Neural progenitor cell (in vitro differentiated cells): ENCODE measurements at places on chromosomes 16 and 17. TPM values are rescaled to one million over a fixed set of nuclear protein-coding genes. Genes with fewer than 3 reads are reported as not detected.
A peak's percentile ranks its signal among the peaks of the same experiment; 100 is the strongest.

DNA sequence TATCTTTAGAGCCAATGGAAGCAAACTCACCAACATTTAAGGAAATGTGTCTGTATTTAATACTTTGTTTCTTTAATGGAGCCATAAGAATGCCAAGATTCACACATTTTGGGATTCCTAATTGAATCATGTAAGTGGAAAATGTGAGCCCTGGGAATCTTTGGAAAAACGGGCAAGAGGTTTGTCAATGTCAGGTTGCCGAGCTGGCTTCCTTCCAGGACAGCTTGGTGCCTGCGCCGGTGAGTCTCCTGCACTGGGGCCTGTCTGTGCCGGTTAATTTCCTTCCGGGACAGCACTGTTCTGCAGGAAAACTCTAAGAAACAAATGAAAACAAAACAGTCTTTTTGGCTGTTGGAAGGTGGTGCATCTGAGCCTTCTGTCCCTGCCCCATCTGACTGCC, 210.6 kb downstream of the HAPSTR1 start:
- no peaks in the 10 kb centered on the region for H3K27me3 ChIP-seq
- no peaks in the 10 kb centered on the region for H3K36me3 ChIP-seq
- DNase-seq: no peak
- H3K4me1 ChIP-seq: no peaks in the 10 kb centered on the region
- no peak overlapping the region for H3K27ac ChIP-seq

DNA sequence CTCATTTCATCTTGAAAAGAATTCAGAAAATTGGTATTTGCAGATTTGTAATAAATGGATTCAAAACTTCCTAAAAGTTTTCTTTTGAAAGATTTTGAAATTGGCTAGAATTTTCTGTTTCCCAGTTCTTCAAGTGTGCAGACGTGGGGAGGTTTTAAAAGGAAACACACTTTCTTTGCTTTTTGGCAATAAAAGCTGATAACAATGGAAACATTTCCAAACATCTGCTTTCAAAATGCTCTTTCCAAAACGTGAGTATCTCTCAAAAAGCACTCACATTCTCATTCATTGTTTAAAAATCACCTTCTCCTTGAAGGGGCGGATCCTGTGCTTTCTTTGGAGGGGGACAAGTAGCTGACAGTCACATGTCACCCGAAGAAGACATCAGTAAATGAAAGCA, 8.6 kb upstream of the GSG1L start:
- H3K36me3 ChIP-seq: no peaks in the 10 kb centered on the region
- no peak overlapping the region for H3K27ac ChIP-seq
- peaks cover 10% of the 10 kb centered on the region for H3K27me3 ChIP-seq
- no peak overlapping the region for H3K4me3 ChIP-seq

- H3K36me3 ChIP-seq: no peaks in the 10 kb centered on the region
- no peaks in the 10 kb centered on the region for H3K27me3 ChIP-seq
- no peak for DNase-seq
Observed at GRCh38 chr17:39943702-39944392, 16.3 kb downstream of the LRRC3C start.

GRCh38 chr16:75377729-75378386, 55.4 kb downstream of the CFDP1 start:
- no peaks in the 10 kb centered on the region for H3K36me3 ChIP-seq
- no peak overlapping the region for H3K4me3 ChIP-seq
- no peak overlapping the region for H3K27ac ChIP-seq
- DNase-seq: peak; percentile 83
- peaks cover 12% of the 10 kb centered on the region for H3K4me1 ChIP-seq
- no peaks in the 10 kb centered on the region for H3K27me3 ChIP-seq

Gene ADAD2
- total RNA-seq: not detected in 2 replicates

GRCh38 chr16:68737046-68737729, at the start of gene CDH1:
CDH1 (plus strand) TSS chr16:68737292; CDS start chr16:68737416, 124 bp downstream.
- peak within 1 kb of the TSS; percentile 58 for H3K4me3 ChIP-seq
- no peaks in the 10 kb centered on the region for H3K36me3 ChIP-seq
- H3K27ac ChIP-seq: no peak within 1 kb of the TSS
- peaks cover 29% of the 10 kb centered on the region for H3K27me3 ChIP-seq

Gene OR1A1
- total RNA-seq: not detected in 2 replicates

Gene DNAAF1
- total RNA-seq: 0.11 and 0.12 TPM in 2 replicates

GRCh38 chr17:53134548-53134947, 688.2 kb upstream of the KIF2B start:
- no peaks in the 10 kb centered on the region for H3K4me1 ChIP-seq
- no peaks in the 10 kb centered on the region for H3K36me3 ChIP-seq
- H3K27me3 ChIP-seq: no peaks in the 10 kb centered on the region
- no peak overlapping the region for H3K27ac ChIP-seq

- no peaks in the 10 kb centered on the region for H3K36me3 ChIP-seq
- peak; percentile 43 for DNase-seq
- H3K4me3 ChIP-seq: peak overlapping the region; percentile 71
- peaks cover 24% of the 10 kb centered on the region for H3K4me1 ChIP-seq
- no peak overlapping the region for H3K27ac ChIP-seq
Observed at GRCh38 chr16:57801809-57802340, 416 bp downstream of the KIFC3 start.

DNA sequence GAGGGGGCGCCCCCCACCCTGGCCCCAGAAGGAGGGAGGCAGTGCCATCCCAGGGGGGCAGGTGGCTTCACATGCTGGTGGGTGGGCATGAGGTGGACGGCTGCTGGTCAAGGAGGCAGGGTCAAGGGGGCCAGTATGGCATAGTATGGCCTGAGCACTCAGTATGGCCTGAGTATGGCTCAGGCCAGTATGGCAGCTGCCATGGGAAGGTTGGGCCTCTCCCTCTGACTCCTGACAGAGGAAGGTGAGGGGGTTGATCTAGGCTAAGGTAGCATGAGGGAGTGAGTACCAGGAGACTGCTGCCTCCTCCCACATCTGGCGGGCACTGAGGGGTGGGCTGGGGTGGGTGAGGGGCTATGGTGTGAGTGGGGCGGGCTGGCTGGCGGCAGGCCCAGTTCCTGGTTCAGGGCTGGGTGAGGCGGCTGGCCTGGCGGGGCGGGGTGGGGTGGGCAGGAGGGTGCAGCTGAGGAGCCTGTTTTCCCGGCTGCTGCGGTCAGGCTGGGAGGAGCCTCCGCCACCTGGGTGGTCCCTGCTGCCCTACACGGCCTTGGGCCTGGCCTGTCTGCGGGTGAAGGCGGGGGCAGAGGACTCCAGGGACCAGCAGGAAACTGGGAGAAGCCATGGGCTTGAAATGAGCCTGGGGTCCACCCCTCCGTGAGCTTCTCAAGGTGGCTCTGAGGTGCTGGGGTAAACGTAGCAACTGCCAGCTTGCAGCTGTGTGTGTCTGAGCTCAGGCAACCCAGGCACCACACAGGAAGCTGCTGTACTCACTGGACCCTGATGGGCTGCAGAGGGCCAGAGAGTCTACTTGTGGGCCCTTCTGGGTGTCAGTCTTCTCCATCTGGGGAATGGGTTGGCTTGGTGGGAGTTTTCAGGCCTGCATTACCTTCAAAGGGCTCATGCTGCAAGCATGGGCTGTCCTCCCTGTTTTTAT, 57.0 kb downstream of the RAI1 start:
- peak; percentile 63 for DNase-seq
- H3K27me3 ChIP-seq: peaks cover 11% of the 10 kb centered on the region
- H3K27ac ChIP-seq: no peak overlapping the region
- H3K4me1 ChIP-seq: peaks cover 43% of the 10 kb centered on the region

DNA sequence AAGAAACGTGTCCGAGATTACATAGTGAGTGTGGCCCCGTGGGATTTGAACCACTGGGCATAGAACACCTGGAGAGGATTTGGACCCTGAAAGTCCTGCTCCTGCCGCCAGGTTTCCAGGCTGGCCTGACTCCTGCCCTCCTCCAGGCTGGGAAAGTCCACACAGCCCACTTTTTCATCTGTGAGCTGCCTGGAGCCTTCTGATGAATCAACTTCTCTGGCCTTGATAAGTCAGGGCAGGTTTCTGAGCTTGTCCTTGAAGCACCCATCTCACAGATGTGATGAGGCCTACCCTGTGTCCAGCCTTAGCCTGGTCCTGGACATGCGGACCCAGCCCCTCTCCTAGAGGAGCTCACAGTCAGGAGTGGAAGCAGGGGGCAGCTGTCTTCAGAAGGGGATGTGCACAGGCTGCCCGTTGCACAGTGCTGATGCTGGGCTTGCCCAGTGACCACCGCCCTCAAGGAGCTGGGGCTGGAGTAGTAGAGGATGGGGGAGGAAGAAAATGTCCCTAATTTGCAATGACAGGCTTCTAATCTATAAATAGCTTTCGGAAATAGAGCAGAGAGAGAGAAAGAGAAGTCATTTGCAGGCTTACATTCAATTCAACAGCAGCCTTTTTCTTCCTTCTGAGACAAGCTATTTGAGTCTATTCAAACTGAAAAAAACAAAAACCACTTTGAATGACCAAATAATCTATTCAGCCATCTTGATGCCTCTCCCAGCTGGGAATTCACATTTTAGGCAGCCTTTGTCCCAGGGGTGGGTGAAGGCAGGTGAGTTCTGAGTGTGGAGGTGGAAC, 73.5 kb upstream of the DNAJA2 start:
- H3K4me3 ChIP-seq: no peak overlapping the region
- H3K27ac ChIP-seq: no peak overlapping the region
- H3K27me3 ChIP-seq: no peaks in the 10 kb centered on the region

DNA sequence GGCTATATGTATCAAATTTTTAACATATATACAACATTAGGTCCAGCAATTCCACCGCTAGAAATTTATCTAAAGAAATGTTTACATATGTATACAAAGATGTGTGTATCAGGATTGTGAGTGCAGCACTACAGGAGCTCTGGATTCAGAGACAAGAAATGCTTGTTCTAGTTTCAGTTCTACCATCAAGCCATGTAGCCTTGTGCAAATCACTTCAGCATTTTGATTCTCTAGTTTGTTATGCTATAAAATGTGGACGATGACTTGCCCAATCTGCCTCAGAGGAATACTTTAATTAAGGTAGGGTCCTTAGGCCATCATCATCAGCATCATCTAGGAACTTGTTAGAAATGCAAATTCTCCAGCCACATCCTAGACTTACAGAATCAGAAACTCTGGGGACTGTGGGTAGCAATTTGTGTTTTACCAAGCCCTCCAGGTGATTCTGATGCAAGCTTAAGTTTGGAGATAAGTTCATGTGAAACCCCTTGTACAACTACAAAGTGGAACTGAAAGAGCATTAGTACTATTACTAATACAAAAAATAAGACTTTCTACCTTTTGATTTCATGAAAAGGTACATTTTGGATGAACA, 131.2 kb upstream of the CORO6 start:
- H3K36me3 ChIP-seq: no peaks in the 10 kb centered on the region
- peaks cover 1% of the 10 kb centered on the region for H3K27me3 ChIP-seq
- no peak for DNase-seq
- H3K4me3 ChIP-seq: no peak overlapping the region
- no peaks in the 10 kb centered on the region for H3K4me1 ChIP-seq

Gene SGCA
- total RNA-seq: 1.5 TPM in 1 of 2 replicates, not detected in the other

Gene GALR2
- not detected in 2 replicates for total RNA-seq

Gene CCL23
- not detected in 2 replicates for total RNA-seq

Gene ZNF423
- 21.9 and 42.3 TPM in 2 replicates for total RNA-seq

GRCh38 chr16:15398618-15399316, 3.2 kb downstream of the MPV17L start:
- no peaks in the 10 kb centered on the region for H3K36me3 ChIP-seq
- DNase-seq: no peak
- no peak overlapping the region for H3K4me3 ChIP-seq
- H3K4me1 ChIP-seq: no peaks in the 10 kb centered on the region
- H3K27me3 ChIP-seq: peaks cover 13% of the 10 kb centered on the region

DNA sequence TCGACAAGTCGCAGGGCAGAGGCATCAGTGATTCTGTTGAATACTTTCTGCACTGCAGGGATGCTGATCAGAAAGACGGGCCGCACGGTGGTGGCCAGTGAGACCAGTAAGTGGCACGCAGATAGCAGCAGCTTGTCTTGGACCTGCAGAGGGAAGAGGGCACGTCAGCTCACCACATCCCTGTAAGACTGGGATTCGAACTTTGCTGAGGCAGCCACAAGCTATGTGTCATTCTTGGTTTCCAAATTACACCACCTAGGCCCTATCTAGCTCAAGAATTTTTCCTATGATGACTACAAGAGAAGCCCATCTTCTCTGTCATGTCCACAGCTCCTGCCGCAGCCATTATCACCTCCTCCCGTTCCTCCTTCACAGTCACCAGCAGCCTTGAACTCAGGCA, 49.4 kb upstream of the GSG1L start:
- no peak overlapping the region for H3K4me3 ChIP-seq
- no peak overlapping the region for H3K27ac ChIP-seq
- H3K36me3 ChIP-seq: no peaks in the 10 kb centered on the region
- H3K4me1 ChIP-seq: no peaks in the 10 kb centered on the region
- H3K27me3 ChIP-seq: no peaks in the 10 kb centered on the region

Gene C17orf50
- total RNA-seq: not detected in 2 replicates

DNA sequence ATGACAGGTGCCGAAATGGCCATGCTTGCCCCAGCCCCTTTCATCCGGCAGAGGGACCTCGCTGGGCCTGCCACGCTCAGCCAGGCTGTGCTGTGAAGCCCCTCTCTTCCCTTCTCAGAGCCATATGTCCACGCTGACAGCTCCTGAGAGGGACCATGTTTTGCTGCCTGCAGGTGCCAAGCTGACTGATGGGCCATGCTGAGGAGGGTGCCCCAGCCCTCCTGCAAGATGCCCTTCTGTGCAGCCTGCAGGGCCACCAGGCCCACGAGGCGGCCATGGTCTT, 33.1 kb upstream of the CDH15 start:
- H3K27ac ChIP-seq: no peak overlapping the region
- no peaks in the 10 kb centered on the region for H3K36me3 ChIP-seq
- no peaks in the 10 kb centered on the region for H3K27me3 ChIP-seq
- no peak overlapping the region for H3K4me3 ChIP-seq
- no peak for DNase-seq

Gene BCL6B
- total RNA-seq: 3.8 and 5.3 TPM in 2 replicates

Gene CCL14
- total RNA-seq: not detected in 2 replicates

Gene SLC47A2
- total RNA-seq: 0.39 and 0.43 TPM in 2 replicates

- DNase-seq: peak; percentile 88
- H3K27me3 ChIP-seq: no peaks in the 10 kb centered on the region
- H3K4me3 ChIP-seq: no peak overlapping the region
- no peaks in the 10 kb centered on the region for H3K4me1 ChIP-seq
- H3K27ac ChIP-seq: no peak overlapping the region
Observed at GRCh38 chr17:81142301-81143199, 22.8 kb upstream of the PVALEF start.

Gene ACSF3
- 14.5 and 25.9 TPM in 2 replicates for total RNA-seq

GRCh38 chr17:45440161-45440778, 7.6 kb upstream of the ARHGAP27 start:
- H3K27ac ChIP-seq: no peak overlapping the region
- H3K36me3 ChIP-seq: no peaks in the 10 kb centered on the region
- H3K4me1 ChIP-seq: peaks cover 6% of the 10 kb centered on the region
- no peak overlapping the region for H3K4me3 ChIP-seq
- DNase-seq: no peak

- H3K27me3 ChIP-seq: no peaks in the 10 kb centered on the region
- DNase-seq: no peak
- H3K4me1 ChIP-seq: peaks cover 3% of the 10 kb centered on the region
- no peak overlapping the region for H3K4me3 ChIP-seq
- H3K36me3 ChIP-seq: no peaks in the 10 kb centered on the region
- no peak overlapping the region for H3K27ac ChIP-seq
Observed at GRCh38 chr16:49366669-49367068, 6.9 kb upstream of the C16orf78 start.

DNA sequence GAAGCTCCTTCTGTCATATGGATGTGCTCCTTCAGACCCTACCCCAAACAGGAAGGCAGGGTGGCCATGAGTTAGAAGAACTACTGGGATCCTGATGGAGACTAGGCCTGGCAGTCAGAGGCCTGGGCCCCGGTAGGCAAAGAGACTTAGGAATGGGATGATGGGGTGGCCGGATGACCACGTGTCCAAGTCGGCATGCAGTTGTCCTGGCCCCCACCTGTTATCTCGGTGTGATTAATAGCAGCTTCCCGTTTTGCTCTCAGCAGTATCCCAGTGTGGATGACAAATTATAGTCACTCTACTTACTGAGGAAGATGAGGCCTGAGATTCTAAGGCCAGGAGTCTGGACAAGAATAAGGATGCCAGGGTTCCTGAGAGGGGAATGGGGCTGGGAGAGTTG, 1.5 kb downstream of the TNFSF12 start:
- no peak overlapping the region for H3K27ac ChIP-seq
- H3K27me3 ChIP-seq: peaks cover 22% of the 10 kb centered on the region
